Hematopoietic multipotent progenitor cell treated with erythropoietin and hydrocortisone succinate and interleukin-3 and kit ligand, for 4 days (in vitro differentiated cells): ENCODE measurements at places on chromosomes 16 and 17.

DNA sequence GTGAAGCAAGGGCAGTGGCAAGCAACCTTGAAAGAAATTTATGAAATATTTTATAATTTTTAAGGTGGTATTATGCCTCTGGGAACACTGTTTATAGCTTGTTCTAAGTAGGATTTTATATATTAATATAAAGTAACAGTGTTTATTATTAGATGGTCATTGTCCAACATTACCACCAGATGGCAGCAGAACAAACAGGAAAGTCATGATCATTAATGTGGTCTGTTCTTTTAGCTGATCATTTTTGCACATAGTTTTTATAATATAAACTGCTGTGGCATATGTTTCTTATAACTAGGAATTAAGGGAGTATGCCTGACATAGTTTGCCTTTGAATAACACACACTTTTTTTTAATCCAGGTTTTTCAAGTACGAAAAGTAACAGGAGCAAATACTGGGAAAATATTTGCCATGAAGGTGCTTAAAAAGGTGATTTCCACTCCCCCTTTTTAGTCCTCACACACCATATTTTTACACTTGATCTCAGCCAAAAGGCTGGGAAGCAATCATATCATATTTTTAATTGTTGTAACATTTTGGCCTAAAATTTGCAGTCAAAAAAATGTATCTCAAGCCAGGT lies 21.4 kb downstream of the RPS6KB1 start:
- peak; percentile 83 for DNase-seq

- DNase-seq: no peak
Measured at GRCh38 chr17:11671126-11671525, 72.9 kb downstream of the DNAH9 start.

DNA sequence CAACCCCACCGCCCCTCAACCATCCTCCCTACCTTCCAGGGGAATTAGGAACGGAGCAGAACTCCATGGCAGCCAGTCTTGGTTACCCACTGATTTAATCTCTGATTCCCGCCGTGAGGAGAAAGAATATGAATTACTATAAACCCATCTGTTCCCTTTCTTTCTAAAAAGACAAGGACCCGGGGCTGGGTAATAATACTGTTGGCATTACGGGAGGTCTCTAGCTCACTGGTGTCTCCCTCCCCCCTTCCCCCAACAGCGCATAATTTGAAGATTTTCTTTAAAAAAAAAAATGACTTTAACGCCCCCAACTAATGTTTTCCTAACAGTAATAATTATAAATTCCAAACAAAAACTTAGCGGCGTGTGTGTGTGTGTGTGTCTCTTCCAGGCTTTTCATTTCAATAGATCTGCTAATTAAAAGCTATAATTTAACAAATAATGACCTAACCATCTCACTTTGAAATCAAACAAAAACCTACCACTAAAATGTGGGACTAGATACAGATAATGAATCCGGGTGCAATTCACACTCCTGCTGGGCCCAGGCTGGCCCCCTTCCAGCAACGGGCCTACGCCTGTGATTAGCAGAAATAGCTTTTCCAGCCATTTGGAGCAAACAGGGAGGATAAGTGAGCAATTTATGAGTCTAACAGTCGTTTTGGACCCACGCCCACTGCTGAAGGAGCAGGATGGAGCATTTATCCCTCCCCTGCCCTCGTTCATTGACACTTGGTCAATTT lies 18.2 kb upstream of the BHLHA9 start:
- no peak for DNase-seq

GRCh38 chr16:64724339-64724738 lies 397.5 kb downstream of the CDH11 start:
- DNase-seq: no peak

DNA sequence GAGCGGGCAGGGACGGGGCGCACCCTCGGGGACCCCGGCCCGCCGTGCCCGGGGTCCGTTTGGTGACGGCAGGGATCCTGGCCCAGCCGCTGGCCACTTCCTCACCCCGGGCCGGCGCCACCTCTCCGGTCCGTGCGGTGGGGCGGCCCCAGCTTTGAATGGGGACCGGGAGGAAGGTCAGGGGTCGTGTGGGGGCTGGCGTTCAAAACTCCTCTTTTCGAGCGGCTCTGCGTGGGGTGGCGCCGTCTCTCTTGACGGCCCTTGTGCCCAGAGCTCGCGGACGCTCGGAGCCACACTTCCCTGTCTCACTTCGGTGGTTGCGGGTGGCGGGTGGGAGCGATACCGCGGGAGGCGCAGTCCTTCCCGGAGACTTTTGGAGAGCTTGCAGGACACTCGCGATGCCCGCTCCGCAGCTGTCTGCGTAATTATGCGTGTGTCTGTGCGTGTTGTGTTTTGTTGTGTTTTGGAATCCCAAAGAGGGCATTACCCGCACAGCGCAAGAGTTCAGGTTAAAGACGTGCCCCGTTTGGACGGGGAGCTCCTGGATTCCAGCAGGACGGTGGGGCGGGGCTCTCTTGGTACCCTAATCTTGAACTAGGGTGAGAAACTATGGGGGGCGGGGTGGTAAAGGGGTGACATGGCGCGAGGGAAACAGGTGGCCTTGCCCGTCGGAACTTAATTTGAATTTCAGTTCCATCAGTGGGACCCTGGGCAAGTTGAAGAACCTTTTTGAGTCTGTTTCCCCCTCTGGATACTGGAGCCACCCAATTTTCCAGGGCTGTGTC lies 637 bp downstream of the PLCG2 start:
- DNase-seq: peak; percentile 63

DNA sequence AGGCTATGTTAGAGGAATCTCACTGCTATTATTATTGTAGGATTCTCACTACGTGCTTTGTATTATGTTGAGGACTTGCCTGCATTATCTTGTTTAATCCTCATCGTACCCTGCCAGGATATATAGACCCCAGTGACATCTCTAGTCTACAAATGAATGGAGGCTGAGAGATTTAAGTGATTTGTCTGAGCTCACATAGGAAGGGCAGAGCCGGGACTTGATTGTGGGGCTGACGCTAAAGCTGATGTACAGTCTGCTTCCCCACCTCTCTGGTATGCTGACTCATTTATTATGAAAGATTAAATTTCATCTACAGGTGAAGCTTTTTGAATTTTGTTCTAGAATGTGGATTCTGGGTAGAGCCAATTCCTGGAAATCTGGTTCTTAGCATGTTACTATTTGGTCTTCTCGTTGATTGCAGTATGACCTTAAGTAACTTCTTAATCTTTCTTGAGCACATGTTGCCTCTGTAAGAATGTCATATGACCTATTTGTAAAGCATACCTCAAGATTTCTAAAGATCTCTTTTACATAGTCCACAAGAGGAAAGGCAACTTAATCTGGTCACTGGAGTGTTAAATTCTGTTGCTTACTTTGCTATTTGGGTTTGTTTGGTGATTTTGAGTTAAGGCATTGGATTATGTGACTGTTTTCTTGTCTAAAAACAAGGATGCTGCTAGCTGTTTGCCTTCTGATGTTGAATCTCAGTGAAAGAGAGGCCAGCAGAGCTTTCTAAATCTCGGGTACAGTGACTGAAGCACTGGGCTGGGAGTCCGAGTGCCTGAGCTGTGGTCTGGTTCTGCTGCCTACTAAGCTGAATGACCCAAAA lies 12.4 kb downstream of the METTL9 start:
- peak; percentile 89 for DNase-seq

DNA sequence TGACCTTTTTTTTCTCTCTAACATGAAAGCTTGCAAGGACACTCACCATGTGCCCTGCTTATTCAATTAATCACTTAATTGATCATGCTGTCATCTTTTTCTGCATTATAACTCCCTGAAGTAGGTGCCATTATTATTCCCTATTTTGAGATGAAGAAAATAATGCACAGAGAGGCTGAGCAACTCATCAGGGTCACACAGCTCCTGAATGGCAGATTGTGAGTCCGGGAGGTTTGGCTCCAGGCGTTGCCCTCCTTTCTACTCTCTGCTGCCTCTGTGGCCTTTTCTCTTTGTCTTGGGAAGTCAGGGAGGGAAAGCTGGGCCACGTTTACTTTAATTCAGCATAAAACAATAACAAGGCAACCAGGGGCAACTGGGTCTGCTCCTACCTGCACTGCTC lies 17.2 kb upstream of the N4BP1 start:
- no peak for DNase-seq

- DNase-seq: peak; percentile 65
Measured at GRCh38 chr17:40307001-40307730, 1.8 kb upstream of the RARA start.

- DNase-seq: peak; percentile 54
Measured at GRCh38 chr17:75271955-75272847, 1.2 kb upstream of the MIF4GD start.

DNA sequence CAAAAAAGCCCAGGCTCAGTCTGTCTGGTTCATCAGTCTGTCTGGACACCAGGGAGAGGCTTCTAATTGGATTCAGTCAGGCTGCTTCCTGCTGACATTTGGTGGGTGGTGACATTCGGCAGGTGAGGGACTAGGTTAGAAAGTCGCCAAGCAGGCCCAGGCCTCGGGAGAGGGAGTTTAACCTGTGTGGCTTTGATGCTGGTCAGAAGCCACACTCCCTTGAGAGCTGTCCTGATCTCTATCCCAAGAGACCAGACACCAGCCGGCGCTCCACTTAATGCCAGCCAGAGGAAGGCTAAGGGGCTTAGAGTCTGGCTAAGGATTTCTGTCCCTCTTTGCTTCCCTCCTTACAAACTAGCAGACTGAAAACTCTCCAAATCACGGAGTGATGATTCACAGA lies 135.0 kb downstream of the GSG1L start:
- no peak for DNase-seq

GRCh38 chr16:30359871-30360170 lies 4.7 kb upstream of the CD2BP2 start:
- DNase-seq: no peak

- no peak for DNase-seq
Measured at GRCh38 chr16:82972331-82972919, 345.7 kb downstream of the CDH13 start.

GRCh38 chr17:72813481-72813880 lies 279.0 kb downstream of the SLC39A11 start:
- DNase-seq: peak; percentile 26

- peak; percentile 51 for DNase-seq
Measured at GRCh38 chr17:21376759-21377690, 868 bp downstream of the KCNJ12 start.

GRCh38 chr17:20045476-20045875 lies 36.3 kb downstream of the SPECC1 start:
- DNase-seq: no peak

DNA sequence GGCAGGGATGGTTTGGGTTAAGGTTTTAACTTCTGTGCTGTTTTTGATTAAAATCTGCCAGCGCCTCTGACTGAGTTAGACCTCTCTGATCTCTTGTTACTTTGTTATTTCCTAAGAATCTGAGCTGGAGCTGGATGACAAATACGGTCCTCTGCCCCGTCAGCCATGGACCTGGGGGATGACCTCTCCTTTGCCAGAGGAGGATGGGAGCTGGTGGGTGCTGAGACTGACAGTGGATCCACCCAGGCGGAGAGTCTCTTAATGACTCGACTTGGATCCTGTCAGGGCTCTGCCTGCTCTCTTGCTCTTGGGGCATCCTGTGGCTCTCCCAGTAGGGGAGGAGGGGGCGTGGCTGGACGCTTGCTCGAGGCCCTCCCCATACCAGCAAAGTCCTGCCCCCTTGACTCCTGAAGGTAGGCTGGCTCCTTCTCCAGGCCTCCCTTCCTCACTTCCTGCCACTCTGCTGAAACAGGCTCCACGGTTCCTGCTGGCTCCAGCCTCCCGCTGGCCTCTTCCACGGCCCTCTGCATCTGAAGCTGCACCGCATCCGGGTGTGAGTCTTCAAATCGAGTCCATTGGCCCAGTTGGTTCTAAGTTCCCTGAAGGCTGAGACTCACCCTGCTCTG lies 24.8 kb upstream of the MAP3K14 start:
- no peak for DNase-seq

- peak; percentile 49 for DNase-seq
Measured at GRCh38 chr16:77223184-77223583, 24.0 kb downstream of the SYCE1L start.

DNA sequence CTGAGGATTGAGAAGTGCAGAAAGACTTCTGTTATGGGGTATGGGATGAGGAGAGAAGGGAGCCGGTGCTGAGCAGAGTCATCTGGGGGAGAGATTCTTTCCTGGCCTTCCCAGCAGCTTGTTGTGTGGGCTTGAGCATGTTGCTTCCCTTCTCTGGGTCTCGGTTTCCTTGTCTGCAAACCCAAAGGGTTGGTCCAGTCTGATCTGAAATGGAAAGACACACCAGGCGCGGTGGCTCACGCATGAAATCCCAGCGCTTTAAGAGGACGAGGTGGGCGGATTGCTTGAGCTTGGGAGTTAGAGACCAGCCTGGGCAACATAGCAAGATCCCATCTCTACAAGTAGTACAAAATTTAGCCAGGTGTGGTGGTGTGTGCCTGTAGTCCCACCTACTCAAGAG lies 6.0 kb downstream of the SOCS3 start:
- no peak for DNase-seq

DNA sequence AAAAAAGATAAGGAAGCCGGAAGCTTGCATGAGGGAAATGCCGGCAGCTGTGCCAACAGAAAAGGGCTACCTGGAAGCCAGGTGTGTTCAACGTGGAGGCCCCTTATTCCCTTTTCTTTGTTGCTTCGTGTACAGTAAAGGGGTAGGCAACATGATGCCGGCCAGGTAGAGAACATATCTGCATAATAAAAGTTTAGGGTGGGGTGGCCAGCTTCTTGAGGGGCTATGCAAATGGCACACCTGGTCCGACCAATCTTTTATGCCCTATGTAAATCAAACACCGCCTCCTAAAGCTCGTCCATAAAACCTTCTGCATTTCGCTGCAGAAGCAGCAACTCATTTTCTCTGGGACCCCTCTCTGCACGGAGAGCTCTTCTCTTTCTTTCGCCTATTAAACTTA lies 911.6 kb downstream of the KCNJ2 start:
- DNase-seq: no peak

DNA sequence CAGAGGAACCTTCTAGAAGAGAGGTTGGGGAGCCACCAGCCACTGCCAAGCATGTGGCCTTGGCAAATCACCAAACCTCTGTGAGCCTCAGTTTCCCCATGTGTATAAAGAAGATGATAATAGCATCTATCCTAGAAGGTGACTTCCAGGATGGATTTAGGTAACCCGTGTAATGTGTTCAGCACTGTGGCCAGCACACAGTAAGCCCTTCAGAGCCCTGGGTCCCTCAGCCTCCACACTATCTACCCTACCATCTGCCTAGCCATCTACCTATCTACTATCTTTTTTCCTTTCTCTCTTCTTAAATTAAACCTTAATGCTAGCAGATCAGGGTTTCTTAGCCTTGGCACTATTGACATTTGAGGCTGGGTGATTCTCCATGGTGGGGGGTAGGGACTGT lies 33.0 kb downstream of the TEKT5 start:
- no peak for DNase-seq
